ENCODE measurements at places on chromosomes 2 and 18. TPM values are rescaled to one million over a fixed set of nuclear protein-coding genes. Genes with fewer than 3 reads are reported as not detected.

DNA sequence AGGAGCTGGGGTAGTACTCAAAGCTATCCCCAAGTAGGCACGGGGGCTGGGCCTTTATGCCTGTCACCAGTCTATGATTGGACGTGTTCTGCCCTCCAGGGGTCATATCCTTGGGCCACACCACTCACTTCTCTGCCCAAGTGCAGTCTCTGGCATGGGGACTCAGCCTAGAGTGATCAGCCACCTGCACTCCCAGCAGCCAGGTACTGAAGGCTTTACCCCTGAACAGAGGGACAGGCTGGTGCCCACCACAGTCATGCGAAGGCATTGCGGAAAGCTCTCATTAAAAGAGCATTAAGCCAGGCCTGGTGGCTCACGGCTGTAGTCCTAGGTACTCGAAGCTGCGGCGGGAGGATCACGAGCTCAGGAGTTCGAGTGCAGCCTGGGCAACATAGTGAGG lies 199.4 kb downstream of the AGAP1 start:
- no peak overlapping the region for H3K27ac ChIP-seq
- H3K36me3 ChIP-seq, result no peaks in the 10 kb centered on the region
- no peaks in the 10 kb centered on the region for H3K27me3 ChIP-seq
- H3K4me3 ChIP-seq, result no peak overlapping the region

DNA sequence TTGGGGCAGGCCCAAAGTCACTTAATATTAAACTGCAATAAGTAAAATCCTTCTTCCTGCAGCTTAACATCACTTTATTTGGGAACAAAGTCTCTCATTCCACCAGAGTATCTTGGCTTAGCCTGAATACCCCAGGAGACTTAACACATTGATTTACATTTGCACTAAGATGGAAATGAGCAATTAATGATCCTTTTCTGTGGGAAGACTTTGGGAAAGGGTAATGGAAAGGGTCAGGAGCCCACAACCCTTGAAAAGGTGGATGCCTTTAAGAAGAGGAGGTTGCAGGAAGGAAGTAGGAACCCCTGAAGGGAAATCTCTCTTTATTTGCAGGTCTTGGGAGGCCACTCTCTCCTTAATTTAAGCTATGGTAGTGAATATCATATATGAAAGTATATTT lies 28.0 kb upstream of the BARD1 start:
- no peak overlapping the region for H3K27ac ChIP-seq
- H3K27me3 ChIP-seq, result no peaks in the 10 kb centered on the region
- DNase-seq, result no peak
- H3K4me1 ChIP-seq, result no peaks in the 10 kb centered on the region
- H3K4me3 ChIP-seq, result no peak overlapping the region
- no peaks in the 10 kb centered on the region for H3K36me3 ChIP-seq

DNA sequence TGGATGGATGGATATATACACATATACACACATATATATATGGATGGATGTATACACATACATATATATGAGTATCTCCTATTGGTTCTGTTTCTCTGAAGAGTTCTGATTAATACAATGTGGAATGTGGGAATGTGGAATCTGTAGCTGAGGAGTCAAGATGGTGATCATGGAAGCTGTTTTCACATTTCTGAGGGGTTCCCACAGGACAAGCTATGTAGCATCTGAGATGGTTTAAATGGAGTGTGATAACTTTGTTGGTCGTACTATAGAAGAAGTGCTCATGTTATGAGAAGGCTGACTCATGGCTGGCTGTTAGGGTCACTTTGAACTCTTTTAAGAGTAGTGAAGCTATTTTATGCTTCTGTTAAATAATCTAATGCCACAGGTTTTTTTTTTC lies 279.7 kb downstream of the MEIS1 start:
- no peaks in the 10 kb centered on the region for H3K36me3 ChIP-seq
- no peaks in the 10 kb centered on the region for H3K27me3 ChIP-seq
- DNase-seq, result no peak
- H3K27ac ChIP-seq, result no peak overlapping the region

DNA sequence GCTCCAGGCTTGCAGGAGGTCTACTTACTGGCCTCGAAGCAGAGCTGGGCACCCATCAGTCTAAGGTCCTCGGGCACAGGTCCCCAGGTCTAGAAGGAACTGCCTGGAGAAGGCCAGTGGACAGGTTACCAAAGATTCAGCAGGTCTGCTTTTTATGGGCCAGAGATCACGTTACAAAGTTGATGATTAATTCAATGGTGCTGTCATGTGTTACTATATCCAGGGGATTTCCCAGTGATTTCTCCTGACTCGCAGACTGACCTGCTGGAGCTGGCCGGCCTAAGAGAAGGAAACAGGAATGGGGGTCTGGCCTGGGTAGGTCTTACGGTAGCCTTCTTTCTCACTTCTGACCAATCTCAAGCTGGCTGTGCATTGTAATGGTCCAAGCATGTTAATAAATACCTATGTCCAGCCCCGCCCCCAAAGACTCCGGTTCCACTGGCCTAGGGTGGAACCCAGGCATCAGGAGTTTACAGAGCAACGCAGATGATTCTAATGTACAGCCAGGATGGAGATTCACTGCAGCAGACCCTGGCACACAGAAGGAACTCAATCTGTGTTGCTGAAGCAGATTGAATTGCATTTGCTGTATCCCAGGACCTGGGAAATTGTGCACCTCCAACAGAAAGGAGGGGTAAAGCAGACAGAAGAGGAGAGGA lies at the start of gene NEURL3:
Gene NEURL3, minus strand, starts transcription at position 127 of the 659 bp plus-strand sequence. Its CDS starts 71 bp downstream, at position 56.
- H3K27ac ChIP-seq, result no peak within 1 kb of the TSS
- H3K4me3 ChIP-seq, result no peak within 1 kb of the TSS
- peaks cover 22% of the 10 kb centered on the region for H3K4me1 ChIP-seq
- H3K27me3 ChIP-seq, result no peaks in the 10 kb centered on the region
- DNase-seq, result no peak

Gene PRSS56
- total RNA-seq, result not detected

Gene TBC1D8
- 47.4 TPM for total RNA-seq
